ENCODE measurements at places on chromosomes 12 and 14.

DNA sequence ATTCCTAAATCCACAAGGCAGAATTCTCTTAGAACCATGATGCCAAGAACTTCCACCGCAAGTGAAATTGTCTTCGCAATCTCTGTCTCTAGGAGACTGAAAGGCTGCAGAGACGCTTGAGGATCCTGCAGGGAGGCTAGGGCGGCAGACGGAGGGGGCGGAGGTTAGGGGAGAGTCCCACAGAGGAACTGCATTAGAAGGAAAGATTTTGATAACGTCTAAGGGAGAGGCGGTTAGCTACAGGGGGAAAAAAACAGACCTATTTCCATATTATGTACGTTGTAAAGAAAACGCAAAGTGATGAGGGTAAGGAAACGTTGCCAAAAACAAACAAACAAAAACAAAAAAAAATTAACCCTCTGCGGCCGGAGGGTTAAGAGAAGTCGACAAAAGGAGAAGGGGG, 595 bp downstream of the KLHL28 start:
- peak; percentile 66 for DNase-seq

DNA sequence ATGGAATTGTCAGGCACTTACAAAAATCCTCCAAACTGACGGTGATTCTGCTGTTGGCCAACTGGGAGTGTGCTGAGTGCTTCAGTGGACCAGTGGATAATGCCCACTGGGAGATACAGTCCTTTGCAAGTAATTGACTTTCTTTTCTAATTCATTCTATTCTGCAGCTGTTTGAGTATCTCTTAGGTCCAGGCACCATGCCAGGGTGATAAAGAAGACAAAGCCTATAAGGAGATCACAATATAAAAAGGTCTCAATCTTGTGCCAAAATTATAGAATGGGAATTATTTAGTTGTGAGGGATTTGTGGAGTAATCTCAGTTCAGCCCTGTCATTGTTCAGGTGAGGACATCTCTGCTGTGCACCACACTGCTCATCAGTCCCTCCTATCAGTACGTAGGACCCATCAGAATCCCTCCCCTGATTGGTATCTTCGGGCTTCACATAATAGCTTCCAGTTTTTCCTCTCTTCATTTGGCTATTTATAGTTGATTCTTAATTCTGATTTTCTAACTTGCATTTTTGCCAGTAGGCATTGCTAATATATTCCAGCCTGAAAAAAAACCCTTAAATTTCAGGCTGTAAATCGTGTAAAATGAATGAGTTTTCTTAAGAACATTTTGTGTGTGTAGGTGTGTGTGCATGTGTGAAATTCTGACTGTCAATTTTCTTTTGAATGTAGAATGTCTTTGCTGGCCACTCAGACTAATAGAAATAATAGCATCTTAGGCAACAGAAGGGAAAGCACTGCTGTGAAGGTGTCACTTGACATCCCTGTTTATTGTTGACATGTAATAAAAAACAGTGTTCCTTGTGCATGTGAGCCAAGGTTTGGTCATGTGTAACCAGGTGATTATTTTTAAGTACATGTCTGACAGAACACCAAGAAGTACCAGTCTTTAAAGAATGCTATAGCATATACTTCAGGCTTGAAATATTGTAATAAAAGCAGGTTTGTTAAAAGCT, 457.6 kb upstream of the RGS6 start:
- peak; percentile 27 for DNase-seq

- DNase-seq, result no peak
These were observed 232.0 kb downstream of the GRIN2B start for GRCh38 chr12:13749389-13749788.

DNA sequence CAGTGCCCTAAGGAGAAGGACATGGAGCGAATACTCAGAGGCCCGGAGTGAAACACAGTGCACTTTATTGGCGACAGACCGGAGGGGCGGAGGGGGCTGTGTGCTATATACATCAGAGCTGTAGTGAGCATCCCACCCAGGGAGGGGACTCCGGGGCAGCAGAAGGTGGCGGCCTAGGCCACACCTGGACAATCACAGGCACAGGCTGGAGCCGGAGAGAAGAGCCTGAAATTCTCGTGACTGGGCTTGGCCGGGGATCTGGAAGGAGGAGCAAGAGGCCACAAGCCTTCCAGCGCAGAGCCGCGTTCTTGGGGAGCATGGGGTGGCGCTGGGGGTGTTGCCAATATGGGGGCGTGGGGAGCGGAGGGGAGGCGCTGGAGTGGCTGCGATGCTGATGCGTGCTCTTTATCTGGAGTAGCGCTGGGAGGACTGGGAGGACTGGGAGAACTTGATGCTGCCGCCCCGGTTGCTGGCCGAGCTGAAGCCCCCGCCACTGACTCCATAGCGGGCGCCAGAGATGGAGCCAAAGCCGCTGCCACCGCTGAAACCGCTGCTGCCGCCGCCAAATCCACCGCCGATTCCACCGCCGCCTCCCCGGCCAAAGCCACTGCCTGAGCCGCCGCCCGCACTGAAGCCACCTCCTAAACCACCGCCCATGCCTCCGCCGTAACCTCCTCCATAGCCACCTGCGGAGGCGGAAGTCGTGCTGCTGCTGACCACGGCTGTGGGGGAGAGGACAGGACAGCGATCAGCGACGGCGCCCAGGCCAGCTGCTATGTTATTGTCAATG, 6.1 kb downstream of the KRT3 start:
- no peak for DNase-seq

GRCh38 chr12:131065279-131065678, 111.6 kb downstream of the ADGRD1 start:
- no peak for DNase-seq

DNA sequence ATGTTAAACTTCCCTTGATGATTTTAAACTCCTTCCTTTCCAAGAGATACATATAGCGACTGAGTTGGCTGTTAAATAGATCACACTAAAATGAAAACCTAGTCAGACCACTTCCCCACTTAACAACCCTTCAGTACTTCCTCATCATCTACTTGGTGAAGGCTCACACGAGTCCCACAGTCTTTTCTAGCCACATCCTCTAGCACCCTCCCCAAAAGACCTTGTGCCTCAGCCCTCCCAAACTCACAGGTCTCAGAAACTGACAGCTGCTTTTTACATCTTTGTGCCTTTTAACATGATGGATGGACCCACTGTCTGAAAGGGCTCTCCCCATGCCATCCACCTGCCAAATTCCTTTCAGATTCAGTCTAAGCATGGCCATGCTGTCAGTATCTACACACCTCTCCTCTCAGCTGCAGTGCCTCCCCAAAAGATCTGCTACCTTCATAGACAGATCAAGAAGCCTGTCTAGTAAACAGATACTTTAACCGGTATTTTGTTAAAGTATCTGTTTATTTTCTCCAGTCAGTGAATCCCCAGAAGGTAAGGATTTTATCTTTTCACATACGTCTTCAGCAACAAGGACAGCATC, 65.1 kb upstream of the GPHB5 start:
- DNase-seq, result no peak

- DNase-seq, result peak; percentile 20
These were observed 10.2 kb upstream of the MEG3 start for GRCh38 chr14:100815478-100816285.

DNA sequence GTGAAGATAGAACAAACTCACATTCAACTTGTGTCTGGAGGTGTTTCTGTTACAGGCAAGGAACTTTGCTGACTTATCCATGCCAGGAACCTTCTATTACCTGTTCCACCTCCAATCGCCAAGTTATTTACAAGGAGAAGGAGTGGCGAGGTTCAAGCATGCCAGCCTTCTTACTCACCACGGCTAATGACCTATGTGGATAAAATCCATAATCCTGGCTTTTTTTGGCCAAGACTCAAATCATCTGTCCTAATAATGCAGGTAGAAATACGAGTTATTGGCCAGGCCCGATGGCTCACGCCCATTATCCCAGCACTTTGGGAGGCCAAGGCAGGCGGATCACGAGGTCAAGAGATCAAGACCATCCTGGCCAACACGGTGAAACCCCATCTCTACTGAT, 241.6 kb downstream of the TMEM132D start:
- no peak for DNase-seq

DNA sequence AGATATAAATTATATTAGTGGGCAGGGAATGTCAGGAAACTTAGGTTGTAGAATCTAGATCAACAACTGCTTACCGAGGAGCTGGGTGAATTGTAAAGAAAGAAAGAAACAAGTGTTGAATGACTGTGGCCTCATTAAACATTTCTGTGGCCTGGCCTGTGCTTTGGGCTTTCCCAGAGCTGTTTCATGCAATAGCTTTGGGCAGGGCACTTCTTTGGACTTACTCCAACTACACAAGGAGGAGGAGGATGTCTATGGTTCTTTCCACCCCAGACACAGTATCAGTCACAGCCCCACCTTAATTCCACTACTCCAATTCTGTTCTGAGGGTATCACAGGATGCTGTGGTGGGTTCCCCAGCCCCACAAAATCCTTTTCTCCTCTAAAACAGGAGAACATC, 38.0 kb downstream of the DPF3 start:
- peak; percentile 69 for DNase-seq

GRCh38 chr14:70622111-70622712, 19.5 kb upstream of the TTC9 start:
- peak; percentile 38 for DNase-seq

- no peak for DNase-seq
These were observed 338.4 kb downstream of the TMEM121 start for GRCh38 chr14:105864651-105865265.

DNA sequence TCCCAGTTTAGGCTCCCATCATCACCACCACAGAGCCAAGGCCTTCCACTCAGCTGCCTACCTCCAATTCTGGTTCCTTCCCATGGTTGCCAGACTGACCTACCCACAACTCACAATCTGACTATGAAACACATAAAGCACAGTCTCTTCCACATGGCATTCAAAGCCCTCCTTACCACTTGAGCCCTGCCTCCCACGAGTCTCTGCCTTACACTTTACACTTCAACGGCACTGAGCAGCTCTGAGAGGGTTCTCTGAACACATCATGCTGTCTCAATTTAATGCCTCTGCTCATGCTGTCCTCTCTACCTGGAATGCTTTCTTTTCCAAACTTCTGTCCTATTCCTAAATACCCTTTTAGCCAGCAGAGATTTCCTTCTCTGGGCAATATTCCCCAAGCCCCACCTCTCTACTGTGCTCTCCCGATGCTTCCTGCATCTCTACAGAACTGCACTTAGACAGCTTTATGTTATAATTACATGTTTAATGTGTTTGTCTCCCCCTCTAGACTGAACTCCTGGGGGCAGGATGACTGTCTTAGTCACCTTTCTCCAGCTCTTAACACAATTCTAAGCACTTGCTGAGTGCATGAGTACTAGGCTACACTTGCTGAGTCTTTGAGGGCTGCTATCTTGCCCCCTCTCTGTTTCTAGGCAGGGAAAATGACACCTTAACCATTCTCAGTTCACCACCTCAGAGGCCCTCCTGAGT, 23.5 kb downstream of the FMNL3 start:
- no peak for DNase-seq

GRCh38 chr14:103384450-103385151, 614 bp upstream of the MARK3 start:
- no peak for DNase-seq

DNA sequence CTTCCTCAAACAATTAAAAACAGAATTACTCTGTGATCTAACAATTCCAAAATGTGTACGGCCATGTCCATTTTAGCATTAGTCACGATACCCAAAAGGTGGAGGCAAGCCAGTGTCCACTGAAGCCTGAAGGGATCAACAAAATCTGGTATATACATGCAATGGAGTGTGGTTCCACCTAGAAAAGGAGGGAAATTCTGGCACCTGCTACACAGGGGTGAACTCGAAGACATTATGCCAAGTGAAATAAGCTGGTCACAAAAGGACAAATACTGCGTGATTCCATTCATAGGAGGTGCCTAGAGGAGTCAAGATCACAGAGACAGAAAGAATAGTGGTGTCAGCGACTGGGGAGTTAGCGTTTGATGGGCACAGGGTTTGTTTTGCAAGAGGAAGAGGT, 331.4 kb downstream of the MED13L start:
- DNase-seq, result no peak

GRCh38 chr12:92439420-92439805, 263.4 kb upstream of the PLEKHG7 start:
- DNase-seq, result peak; percentile 89

DNA sequence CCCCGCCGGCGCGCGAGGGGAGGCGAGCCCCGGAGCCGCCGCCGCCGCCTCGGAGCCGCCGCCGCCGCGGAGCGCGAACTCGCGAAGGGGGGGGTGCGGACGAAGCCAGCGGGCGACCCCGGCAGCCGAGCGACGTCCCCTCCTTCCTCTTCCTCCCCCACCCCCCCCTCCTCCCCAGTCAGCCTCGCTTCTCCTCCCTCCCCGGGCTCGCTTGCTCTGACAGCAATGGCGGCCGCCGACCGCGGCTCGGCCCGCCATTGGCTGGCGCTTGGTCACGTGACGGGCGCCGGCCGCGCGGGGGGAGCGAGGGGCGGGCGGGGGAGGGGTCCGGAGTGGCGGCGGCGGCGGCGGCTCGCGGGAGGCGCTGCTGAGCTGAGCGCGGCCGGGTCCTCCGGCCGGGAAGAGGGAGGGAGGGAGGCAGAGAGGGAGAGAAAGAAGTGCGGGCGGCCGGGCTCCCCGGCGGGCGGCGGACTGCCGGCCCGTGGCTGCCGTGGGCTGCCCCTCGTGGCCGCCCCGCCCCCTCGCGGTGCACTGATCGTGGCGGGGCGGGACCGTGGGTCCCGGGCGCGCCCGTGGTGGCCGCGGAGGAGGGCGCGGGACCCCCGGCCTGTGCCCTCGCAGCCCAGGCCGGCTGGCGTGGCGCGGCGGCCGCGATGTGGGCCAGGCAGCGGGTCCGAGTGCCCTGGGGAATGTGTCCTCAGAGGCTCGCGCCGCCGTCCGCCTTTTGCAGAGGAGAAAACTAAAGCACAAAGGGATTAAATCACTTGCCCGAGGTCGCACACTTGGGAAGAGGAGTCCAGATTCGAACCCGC, at the start of gene MED13L:
MED13L (minus strand) TSS at position 227 of the 812 bp plus-strand sequence. CDS start 562 bp downstream, outside the sequence.
- peak; percentile 77 for DNase-seq

DNA sequence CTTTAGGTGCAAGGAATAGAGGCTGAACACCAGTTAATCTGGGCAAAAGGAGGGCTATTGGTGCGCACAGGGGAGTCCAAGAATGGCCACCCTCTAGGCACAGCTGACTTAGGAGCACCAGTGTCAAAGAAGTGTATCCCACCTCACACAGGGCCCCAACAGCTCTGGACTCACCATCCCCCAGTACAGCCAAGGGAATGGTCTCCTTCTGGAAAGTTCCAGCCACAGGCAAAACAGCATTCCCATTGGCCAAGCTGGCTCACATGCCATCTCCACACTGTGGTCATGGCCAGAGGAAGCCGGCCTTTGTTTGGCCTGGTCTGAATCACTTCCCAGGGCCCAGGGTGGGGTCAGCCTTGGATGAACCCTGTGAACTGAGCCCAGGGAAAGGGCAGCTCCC, 120.1 kb downstream of the DICER1 start:
- no peak for DNase-seq

Measured in fibroblast of the aortic adventitia (primary cell).